ENCODE measurements at places on chromosomes 6 and 20. TPM values are rescaled to one million over a fixed set of nuclear protein-coding genes. Genes with fewer than 3 reads are reported as not detected.
A peak's percentile ranks its signal among the peaks of the same experiment; 100 is the strongest.

DNA sequence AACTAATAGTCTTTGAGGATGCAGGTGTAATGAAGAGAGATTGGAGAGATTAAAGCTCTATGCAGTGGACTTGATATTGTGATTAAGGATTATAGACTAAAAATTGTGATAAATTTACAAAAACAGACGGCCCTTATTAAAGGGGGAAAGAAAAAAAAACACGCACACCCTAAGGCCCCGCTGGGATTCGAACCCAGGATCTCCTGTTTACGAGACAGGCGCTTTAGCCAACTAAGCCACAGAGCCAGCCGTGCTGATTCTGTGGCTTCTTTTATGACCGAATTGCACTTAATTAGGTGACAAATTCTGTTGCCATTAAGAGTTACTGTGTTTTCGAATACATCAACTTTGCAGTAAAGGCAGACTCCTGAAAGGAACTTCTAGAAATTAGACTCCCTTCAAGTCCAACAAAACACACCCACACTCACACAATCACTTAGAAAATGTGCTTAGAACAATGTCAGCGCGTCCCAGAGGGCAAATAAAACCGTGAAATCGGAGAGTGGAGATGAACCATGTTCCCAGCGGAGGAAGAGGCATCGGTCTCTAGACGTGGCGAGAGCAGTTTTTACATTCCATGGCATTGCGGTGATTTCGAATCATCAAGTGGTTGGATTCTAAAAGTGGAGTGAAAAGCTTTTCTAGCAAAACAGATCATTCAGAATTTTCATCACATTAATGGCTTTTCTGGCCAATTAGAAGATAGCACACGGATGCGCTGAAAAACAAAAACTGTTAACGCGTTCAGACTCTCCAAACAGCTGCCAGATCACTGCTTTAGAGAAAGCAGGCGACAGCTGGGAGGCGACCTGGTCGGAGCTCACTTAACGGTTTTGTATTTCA lies 122.6 kb downstream of the GPX5 start:
- H3K27me3 ChIP-seq, result peaks cover 6% of the 10 kb centered on the region
- peak overlapping the region; percentile 9 for H3K4me3 ChIP-seq
- no peak for DNase-seq
- no peak overlapping the region for H3K27ac ChIP-seq

GRCh38 chr6:148448369-148449012 lies 105.9 kb downstream of the SASH1 start:
- peaks cover 17% of the 10 kb centered on the region for H3K4me1 ChIP-seq
- no peak overlapping the region for H3K27ac ChIP-seq
- DNase-seq, result no peak
- no peaks in the 10 kb centered on the region for H3K36me3 ChIP-seq

DNA sequence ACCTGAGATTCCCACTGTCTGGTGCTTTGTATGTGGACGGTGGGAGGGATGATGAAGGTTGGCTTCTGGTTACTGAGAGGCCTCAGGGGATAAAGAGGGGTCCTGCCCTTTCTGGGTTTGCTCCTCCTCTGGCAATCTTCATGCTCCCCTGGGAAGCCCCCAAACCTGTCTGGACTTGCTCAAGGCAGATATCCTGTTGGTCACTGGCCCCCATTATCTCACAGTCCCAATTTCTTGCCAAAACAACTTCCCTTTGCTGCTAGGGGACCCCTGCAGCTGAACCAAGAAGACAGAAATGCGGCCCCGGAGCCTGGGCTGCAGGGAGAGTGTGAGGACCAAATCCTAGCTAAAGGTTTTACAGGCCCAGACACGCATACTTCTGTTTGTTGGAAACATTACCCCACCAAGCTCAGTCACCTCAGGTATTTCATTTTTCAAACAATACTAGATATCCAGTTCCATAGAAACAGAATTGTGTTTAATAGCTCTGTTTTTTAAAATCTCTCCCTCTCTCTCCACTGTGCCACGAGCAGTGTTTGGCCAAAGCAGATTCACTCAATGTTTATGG lies 63.4 kb upstream of the MRPS10 start:
- no peaks in the 10 kb centered on the region for H3K27me3 ChIP-seq
- no peak overlapping the region for H3K4me3 ChIP-seq
- H3K36me3 ChIP-seq, result peaks cover 6% of the 10 kb centered on the region
- no peak for DNase-seq

DNA sequence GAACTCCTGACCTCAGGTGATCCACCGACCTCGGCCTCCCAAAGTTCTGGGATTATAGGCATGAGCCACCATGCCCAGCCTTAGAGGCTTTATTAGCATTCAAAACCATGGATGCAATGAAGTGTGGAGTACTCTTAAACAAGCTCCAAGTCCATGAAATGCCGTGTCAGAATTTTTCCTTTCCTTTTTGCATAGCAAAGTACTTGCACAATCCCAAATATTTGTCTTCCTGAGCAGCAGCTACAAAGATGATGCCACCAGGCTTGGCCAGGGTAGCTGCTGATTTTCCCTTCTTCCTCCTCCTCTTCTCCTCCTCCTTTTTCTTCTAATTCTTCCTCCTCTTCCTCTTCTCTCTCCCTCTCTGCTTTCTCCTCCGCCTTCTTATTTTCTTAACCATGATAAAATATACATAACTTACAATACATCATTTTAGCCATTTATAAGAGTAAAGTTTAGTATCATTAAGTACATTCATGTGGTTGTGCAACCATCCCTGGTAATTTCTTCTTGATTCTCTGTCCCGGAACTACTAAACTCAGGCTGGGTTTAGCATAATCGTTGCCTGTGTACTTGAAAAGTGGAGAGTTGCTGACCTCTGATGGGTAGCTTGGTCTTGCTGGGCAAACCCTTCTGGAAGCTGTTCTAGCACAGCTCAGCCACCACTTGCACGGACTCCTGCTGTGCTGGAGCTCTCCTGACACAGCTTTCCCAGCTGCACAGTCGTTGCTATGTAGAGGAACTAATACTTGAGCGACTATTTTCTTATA lies 20.3 kb downstream of the MUCL3 start:
- no peaks in the 10 kb centered on the region for H3K4me1 ChIP-seq
- H3K36me3 ChIP-seq, result no peaks in the 10 kb centered on the region
- H3K27me3 ChIP-seq, result peaks cover 4% of the 10 kb centered on the region
- no peak overlapping the region for H3K27ac ChIP-seq
- no peak for DNase-seq
- H3K4me3 ChIP-seq, result no peak overlapping the region

- no peaks in the 10 kb centered on the region for H3K4me1 ChIP-seq
- no peaks in the 10 kb centered on the region for H3K27me3 ChIP-seq
- H3K36me3 ChIP-seq, result no peaks in the 10 kb centered on the region
- no peak for DNase-seq
- no peak overlapping the region for H3K27ac ChIP-seq
Observed at GRCh38 chr6:167475947-167476346, 151.1 kb downstream of the TTLL2 start.

The ZFP57 gene
- total RNA-seq, result not detected

DNA sequence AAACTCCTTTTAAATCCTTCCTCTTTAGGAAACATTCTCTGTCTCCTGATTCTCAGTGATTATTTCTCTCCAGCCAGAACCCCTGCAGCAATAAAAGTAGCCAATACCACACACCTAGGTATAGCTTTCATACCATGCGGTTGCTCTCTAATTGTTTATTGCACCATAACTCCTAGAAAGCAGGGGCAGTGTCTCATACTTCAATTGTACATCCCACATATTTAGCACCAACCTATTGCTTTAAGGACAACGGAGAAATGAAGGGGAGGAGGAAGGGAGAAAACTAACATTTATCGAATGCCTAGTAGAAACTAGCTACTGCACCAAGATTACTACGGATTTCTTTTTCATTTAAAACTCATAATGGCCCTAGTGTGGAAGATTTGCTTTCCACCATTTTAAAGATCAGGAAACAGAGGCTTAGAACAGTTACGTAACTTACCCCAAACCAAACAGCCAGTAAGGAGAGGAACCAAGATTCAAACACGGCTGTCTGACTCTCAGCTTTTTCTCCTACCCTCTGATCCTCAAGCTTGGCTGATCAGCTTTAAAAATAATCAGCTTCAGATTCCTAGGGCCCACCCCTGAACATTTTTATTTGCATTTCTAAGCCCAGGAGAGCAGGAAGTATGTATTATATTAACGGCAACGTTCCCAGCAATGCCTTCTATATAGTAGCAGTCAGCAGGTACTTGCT lies 43.4 kb upstream of the ATXN1 start:
- no peaks in the 10 kb centered on the region for H3K4me1 ChIP-seq
- no peak for DNase-seq
- no peaks in the 10 kb centered on the region for H3K36me3 ChIP-seq
- no peak overlapping the region for H3K27ac ChIP-seq

DNA sequence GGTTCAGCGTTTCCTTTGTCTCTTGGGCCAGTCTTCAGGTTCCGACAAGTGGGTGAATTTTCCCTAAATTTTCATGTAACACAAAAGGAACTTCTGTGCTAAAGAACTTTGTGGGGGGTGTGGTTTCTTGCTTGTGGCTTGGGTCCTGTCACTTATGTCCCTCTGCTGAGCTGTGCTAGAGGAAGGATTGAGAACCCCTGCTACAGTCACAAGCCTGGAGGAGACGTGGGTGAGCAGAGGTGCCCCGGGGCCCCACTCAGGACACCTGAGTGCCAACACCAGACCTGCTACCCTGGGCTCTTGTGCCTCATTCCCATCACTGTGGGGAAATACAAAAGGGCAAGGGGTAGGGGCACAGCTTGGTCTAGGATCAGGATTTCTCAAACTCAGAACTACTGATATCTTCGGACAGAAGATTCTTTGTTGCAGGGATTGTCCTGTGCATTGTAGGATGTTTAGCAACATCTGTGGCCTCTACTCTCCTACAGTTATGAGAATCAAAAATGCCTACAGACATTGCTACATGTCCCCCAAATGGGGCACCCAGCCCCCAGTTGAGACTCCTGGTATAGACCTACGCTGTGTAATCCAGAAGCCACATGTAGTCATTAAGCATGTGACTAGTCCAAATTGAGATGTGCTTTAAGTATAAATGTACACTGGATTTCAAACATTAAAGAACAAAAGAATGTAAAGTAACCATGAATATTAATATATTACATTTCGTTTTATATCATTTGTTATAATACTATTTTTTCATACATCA lies 128.7 kb downstream of the LY86 start:
- peaks cover 18% of the 10 kb centered on the region for H3K27me3 ChIP-seq

The TGM2 gene
- not detected for total RNA-seq

The SOBP gene
- 0.46 TPM for total RNA-seq

DNA sequence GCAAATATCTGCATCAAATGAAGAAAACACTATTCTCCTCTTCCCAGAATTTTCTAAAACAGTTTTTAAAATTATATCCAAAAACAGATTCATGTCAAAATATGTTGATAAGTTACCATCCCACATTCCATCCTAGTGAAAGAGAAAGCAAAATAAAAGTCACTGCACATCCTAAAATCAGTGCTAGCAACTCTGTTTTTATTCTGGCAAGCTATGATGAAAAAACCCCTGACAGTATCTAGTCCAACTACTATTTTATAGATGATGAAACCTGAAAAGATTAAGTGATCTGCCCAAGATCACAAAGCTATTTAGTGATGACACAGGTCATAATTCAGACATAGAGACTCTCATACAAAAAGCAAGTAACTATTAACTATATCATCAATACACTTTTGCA lies 190.3 kb upstream of the SHLD1 start:
- peaks cover 56% of the 10 kb centered on the region for H3K36me3 ChIP-seq
- no peak overlapping the region for H3K4me3 ChIP-seq
- H3K27me3 ChIP-seq, result no peaks in the 10 kb centered on the region
- H3K27ac ChIP-seq, result no peak overlapping the region
- H3K4me1 ChIP-seq, result no peaks in the 10 kb centered on the region
- DNase-seq, result no peak

The SAPCD1 gene
- total RNA-seq, result 10.7 TPM

DNA sequence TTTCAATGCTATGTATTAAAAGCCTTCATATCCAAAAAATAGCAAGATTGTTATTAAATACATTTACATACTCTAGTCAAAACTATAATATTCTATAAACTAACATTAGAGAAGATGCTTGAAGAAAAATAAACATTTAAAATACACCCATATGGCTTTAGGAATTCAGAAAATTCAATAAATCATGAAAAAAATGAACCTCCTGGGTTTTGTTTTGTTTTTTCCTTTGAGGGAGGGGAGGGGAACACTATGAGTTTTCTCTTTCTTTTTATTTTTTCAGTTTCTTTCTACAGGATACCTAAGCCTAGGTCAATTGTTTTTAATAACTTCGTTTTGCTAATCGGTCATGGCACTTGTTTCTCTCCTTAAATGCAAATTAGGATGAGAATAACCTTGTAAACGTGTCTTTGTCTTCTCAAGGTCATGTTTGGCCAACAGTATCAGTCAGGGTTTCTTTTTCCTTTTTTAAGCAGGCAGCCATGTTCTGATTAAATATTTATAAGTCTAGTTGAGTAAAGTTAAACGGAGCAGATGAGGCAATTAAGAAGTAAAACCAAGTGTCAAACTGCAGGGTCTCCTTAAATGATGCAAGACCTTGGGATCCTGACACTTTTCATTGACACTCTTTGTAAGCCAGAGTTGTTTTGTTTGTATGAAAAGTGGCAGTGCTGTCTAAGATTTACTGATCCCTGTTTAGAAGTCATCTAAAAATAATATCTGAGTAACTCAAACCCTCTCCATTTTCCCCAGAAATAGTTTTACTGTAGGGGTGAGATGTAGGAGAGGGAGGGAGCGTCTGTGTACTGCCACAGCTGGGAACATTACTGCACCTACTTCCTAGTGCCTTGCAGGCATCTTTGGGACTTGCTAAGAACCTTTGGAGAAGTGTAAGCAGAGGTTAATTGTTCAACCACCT lies 392.3 kb downstream of the PLCB1 start:
- no peaks in the 10 kb centered on the region for H3K27me3 ChIP-seq
- no peak overlapping the region for H3K4me3 ChIP-seq
- H3K4me1 ChIP-seq, result no peaks in the 10 kb centered on the region

GRCh38 chr6:14802514-14803160 lies 443.2 kb upstream of the JARID2 start:
- H3K4me1 ChIP-seq, result no peaks in the 10 kb centered on the region
- no peak overlapping the region for H3K27ac ChIP-seq
- no peaks in the 10 kb centered on the region for H3K36me3 ChIP-seq
- DNase-seq, result no peak
- no peaks in the 10 kb centered on the region for H3K27me3 ChIP-seq

GRCh38 chr6:19998541-19998940 lies 161.4 kb downstream of the ID4 start:
- no peaks in the 10 kb centered on the region for H3K36me3 ChIP-seq
- H3K27ac ChIP-seq, result no peak overlapping the region
- peaks cover 7% of the 10 kb centered on the region for H3K27me3 ChIP-seq
- DNase-seq, result no peak
- no peaks in the 10 kb centered on the region for H3K4me1 ChIP-seq

- no peak for DNase-seq
- peaks cover 85% of the 10 kb centered on the region for H3K36me3 ChIP-seq
- no peaks in the 10 kb centered on the region for H3K27me3 ChIP-seq
- no peak overlapping the region for H3K27ac ChIP-seq
Observed at GRCh38 chr6:166936079-166936787, 20.1 kb downstream of the RNASET2 start.

The LY6G6D gene
- not detected for total RNA-seq

Measured in T-cell (primary cell).